ENCODE measurements at places on chromosomes 13 and 19.
A peak's percentile ranks its signal among the peaks of the same experiment; 100 is the strongest.

DNA sequence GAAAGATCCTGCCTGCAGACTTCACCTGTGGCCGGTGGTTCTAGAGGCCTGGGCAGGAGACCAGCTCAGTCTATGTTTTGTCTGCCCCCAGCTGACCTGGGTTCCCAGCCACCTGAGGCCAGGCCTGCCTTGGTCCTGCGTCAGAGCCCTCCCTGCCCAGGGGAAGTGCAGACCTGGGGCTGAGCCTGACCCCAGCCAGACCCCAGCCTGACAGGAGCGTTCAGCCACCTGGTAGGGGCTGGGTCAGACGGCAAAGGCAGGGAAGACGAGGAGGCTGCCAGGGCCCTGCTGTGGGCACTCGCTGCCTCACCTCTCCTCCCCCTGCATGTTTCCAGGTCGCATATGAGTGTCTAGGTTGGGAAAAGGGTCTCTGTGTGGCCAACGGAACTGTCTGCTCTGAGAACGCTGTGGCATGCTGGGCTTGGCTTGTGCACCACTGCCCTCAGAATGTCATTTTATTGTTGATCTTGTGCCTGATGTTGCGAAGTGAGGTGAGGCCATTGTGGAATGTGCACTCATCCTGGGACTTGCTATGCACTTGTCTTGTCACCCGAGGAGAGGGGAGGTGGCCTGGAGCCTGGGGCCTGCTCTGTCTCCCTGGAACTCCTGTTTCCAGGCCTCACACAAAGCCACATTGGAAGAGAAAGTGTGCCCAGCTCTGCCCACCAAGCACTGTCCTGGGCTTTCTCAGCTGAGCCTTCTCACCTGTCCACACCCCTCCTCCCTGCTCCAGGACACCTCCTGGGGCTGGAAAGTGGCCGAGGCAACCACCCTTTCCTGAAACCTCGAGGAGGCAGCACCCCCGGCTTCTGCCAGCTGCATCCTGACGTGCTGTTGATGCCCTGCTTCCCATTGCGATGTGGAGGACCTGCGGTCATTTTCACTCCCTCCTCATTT, 15.2 kb upstream of the MCF2L start:
- no peak for DNase-seq

GRCh38 chr19:35495107-35496064, 5.1 kb upstream of the KRTDAP start:
- peak; percentile 83 for DNase-seq

- DNase-seq = no peak
These were observed 5.8 kb upstream of the REXO1 start for GRCh38 chr19:1854039-1854541.

GRCh38 chr13:101140087-101140770, 276.1 kb downstream of the NALCN start:
- DNase-seq = no peak

DNA sequence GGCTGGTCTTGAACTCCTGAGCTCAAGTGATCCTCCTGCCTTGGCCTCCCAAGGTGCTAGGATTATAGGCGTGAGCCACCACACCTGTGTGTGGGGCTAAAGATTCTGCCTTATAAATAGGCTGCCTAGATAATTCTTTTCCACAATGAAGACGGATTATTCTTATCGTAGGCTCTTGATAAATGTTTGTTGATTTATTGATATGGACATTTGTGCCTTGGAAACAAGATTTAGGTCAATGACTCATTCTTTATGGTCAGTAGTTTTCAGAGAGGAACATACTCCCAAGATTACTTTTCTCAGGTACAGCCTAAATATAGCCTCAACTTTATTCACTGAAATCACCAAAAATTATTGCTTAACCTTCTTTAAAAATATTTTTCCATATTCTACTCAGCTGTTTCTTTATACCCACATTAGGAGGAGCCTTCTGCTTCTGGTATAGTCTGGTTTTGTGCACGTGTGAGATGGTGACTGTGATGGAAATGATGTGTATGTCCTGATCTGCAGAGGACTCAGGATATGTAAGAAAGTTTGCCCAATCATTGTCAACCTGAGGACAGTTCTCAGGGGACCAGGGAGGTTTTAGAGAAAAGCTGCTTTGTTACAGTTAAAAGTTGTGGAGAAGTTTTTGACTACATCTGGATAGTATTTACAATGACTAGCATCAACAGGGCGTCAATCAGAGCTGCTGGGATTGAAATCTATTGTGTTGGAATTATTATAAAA, 208.9 kb downstream of the DNAJC15 start:
- DNase-seq = no peak

- no peak for DNase-seq
These were observed 104.6 kb upstream of the ZNF98 start for GRCh38 chr19:22526661-22527272.

- DNase-seq = no peak
These were observed 34.7 kb downstream of the COL4A1 start for GRCh38 chr13:110272227-110272626.

DNA sequence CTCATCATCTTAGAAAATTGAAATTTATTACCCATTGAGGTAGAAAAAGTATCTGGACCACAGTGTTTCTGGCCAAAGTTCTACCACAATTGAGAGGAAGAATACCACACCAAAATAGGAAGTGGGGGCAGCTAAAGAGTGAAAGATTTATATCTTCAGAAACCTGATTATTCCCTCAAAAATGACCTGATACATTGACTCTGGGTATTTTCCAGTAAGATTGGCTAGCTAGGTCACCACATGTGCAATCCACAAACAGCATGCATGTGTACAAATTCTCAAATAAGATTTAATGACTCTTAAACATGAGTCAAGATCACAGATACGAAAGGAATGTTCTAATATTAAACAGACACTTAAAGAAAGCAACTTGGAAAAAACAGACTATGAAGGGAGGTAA, 1516.2 kb upstream of the PCDH20 start:
- no peak for DNase-seq

DNA sequence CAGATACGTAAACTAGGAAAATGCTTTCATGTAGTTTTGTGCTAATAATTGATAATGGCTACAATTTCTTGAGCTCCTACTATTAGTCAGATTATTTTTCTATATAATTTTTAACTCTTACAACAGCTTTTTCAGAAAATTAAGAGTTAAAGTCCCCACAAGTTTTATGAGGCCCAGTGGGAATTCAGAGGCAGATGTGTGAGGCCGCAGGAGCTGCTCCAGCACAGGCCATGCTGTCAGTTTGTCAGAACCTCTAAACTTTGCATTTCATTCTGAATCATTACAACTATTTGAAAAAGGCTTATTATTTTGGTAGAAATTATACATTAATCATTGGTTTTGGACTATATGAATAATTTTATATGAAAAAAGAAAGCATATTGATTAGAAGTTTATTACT, 370.8 kb downstream of the MYO16 start:
- no peak for DNase-seq

- no peak for DNase-seq
These were observed 443.1 kb downstream of the MYO16 start for GRCh38 chr13:109072505-109072904.

DNA sequence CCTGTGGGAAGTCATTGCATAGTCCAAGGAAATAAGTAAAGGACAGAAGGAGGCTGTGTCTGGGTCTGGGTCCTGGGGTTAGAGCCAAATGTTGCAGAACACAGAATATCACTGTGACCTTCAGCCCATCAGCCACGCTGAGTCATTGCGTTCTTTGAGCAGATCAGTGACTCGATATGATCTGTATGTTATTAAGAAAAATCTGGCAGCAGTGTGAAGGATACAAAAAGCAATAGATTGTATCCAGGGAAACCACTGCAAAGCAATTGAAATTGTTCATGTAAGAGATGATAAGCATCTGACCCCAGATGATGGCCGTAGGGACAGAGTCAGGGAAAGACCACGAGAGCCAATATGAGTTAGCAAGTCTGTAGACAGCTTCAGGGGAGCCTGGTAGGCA, 1575.1 kb upstream of the SLC10A2 start:
- DNase-seq = no peak

GRCh38 chr13:111911754-111912452, 155.0 kb upstream of the SOX1 start:
- DNase-seq = no peak

- no peak for DNase-seq
These were observed 85.5 kb downstream of the CACNA1A start for GRCh38 chr19:13420780-13421179.

DNA sequence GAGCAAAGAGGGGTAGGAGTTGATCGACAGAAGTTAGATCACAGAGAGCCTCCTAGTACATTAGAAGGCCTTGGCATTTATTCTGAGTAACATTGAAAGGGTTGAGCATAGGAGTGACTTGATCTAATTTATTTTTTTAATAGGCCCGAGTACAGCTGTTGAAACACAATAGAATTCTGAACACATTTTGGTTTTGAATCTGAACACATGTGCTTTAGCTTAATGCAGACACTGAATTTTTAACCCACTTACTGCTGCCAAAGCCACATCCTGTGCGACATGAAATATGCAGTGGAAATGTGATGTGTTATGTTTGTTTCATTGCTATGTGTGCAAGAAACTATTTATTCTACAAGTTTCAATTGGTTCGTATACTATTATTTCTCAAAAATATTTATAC, 1505.9 kb downstream of the PCDH9 start:
- no peak for DNase-seq

GRCh38 chr13:113828282-113828825, 35.5 kb downstream of the GAS6 start:
- no peak for DNase-seq

DNA sequence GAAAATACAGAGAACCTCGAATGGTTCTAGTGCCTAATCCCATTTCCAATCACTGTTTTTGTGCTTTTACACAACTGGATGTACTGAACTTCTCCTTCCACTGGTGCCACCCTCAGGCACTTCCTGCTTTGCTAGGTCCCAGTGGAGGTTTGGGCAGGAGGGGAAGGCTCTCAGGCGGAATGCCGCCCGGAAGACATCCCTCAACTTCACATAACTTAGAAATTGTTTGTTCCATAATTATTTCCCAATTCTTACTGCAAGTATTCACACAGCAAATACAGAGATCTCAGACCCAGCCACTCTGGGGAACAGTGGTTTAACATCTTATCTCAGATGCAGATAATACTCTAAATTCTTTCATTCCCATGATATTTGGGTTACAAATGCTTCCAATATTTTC, 195.7 kb upstream of the IPO5 start:
- no peak for DNase-seq

- DNase-seq = no peak
These were observed 112.8 kb downstream of the RAB20 start for GRCh38 chr13:110448677-110449076.

- DNase-seq = no peak
These were observed 20.3 kb downstream of the LYL1 start for GRCh38 chr19:13082192-13083007.

- DNase-seq = no peak
These were observed 90.5 kb upstream of the FARP1 start for GRCh38 chr13:98052412-98052811.

- DNase-seq = no peak
These were observed 23.4 kb downstream of the ZNF507 start for GRCh38 chr19:32368787-32369186.

DNA sequence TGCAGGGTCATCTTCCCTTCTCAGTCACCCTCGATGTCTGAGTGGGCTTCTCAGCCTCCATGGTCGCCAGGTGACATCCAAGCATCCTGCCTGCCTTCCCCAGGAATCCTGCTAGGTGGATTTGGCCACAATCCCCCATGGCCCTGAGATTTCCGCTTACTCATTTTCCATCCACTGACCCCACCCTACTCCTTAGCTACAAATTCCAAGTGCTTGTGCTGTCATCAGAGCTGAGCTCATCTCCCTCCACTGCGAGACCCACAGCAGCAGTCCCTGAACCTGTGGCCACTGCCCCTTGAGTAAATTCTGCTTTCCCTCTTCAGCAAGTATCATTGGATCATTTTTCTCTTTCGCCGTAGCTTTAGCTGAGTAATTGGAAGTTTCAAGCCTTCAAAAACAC, 90.5 kb upstream of the ANKRD10 start:
- no peak for DNase-seq

DNA sequence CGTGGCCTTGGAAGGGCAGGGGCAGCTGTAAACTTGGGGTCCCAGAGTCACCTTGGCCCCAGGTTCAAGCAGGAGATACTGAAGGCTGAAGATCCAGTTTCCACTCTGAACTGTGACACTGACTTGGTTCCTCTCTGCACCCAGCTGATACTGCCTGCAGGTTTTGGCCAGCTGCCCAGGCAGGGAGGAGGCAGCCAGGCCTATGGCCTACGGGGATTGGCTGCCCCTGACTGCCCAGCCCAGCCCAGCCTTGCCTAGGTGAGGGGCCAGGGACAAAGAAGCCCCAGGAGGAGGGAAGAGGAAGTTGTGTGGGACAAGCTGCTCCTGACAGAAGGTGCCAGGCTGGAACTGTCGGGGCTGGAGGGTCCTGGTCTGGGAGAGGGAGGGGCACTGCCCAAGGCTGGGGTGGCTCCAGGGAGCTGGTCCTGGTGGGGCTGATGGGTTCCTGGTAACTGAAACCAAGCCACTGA, 51.7 kb upstream of the CYP4F8 start:
- DNase-seq = no peak

GRCh38 chr19:21482863-21483276, 22.5 kb upstream of the ZNF429 start:
- DNase-seq = peak; percentile 57

- peak; percentile 73 for DNase-seq
These were observed 6.9 kb downstream of the IL4I1 start for GRCh38 chr19:49889687-49890348.

DNA sequence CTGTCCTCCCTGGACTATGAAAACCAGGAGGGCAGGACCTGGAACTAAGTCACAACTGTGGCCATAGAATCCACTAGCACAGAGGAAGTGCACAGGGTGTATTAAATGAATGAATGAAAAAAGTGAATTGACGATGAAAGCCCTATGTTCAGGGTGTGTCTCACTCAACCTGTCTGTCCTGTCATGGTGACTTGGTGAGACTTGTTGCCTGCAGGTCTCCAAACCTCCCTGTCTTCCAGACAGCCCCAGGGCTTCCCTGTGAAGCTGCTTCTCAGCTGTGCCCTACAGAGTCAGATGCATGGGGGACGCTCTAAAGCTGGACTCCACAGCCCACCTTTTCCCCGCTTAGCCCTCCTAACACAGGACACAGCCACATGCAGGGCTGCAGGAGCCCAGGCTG, 4.8 kb upstream of the IGFL1 start:
- DNase-seq = no peak

GRCh38 chr19:30224689-30225606, 147.2 kb upstream of the ZNF536 start:
- no peak for DNase-seq

DNA sequence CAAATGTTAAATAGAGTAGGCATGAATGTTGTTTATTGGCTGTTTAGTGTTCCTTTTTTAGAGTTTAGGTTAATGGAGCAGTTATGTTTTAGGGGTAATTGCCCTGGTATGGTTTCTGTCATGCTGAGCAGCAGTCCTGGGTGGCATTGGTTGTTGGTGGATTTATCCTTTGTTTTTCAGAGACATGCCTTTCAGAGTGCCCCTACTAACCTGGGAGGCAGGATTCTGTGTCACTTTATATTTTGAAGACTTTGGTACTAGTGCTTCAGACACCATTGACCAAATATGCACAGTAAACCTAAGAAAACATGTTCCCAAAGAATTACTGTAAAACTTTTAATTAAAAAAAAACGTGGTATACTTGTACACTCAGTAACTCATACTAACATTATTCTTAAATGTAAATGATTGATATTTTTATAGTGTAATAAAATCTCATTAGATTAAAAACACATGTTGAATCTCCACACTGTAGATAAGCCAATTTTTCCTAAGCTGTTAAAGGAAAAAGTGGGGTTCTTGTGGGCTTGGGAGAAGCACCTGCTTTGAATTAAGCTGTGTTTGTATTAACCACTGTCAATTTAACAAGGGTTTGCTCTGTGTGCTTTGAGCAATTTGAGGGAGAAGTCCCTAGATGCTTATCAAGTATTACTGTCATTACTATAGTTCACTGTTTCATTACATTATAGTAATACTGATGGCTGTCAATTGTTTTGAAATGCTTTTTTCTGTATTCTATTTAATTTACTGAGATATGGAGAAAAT, 133.2 kb downstream of the LMO7 start:
- DNase-seq = no peak
